ENCODE measurements at places on chromosomes 16 and 17.

DNA sequence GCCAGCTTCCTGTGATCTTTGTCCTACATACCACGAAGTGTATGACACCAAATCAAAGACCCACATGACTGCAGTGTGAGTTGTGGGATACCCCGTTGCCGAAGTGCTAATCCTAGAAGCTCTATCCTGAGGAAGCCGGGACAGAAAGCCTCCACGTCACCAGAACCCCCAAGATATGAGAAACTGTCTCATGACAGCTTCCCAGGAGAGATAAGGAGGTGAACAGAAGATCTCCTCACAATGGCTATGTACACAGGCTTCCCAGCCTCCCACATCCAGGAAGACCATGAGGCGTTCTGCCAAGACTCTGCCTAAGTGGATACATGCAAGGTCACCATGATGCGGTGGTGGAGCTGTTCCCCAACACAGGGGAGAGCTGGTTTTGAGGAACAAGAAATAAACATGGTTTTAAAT, 37.1 kb downstream of the TRIM25 start:
- DNase-seq: no peak

GRCh38 chr17:80646328-80646727, 101.7 kb downstream of the RPTOR start:
- no peak for DNase-seq

DNA sequence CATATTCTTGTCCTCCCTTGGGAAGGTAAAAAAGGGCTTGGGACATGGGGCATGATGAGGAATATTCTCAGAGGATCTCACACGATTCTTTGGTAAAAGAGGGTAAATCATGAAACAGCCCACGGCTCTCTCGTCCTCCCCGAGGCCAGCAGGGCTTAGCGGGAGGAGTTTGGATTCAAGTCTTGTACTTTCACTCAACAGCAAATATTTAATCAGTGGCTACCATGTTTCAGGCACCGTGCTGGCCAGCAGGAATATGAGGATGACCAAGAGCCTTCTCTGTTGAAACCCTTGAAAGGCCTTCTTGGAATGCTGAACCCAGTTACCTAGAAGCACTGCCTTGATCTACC, 8.8 kb downstream of the MAP3K14 start:
- no peak for DNase-seq

DNA sequence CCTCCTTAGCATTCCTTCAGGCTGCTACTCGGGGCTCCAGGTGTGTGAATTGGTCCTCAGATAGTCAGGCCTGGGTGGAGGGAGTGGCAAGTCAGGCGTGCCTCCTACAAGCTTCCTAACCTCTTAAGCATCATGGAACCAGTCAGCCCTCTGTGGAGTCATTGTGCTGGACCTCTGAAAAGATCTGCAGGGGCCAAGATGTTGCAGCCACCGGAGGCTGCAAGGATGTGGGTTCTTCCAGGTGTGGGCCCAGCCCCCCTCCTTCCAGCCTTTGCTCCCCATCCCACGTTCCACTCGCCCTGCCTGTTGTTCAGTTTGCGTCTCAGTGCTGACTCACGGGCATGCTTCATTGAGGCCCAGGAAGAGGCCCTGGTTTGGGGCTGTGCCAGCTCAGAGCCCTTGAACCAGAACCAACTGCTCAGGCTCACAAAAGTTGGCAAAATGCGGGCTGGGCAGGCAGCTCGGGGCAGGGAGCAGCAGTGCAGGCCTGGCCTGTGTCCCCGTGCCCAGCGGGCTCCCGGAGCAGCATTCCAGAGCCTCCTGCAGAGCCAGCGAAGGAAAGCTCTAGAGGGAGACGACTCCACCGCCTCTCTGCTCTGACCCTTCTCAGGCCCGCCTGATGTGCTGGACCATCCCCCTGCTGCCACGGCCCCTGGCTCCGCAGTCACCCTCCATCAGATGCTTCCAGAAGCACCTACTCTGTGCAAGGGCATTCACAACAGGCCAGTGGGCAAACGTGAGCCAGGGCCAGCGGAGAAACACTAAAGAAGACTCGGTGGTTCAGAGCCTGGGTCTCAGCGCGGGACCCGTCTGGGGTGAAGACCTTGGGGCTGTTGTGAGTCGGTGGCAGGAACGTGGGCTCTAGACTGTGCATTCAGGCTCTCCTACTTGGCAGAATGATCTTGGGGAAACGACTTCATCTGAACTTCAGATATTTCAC, 7.5 kb downstream of the LDHD start:
- peak; percentile 90 for DNase-seq

DNA sequence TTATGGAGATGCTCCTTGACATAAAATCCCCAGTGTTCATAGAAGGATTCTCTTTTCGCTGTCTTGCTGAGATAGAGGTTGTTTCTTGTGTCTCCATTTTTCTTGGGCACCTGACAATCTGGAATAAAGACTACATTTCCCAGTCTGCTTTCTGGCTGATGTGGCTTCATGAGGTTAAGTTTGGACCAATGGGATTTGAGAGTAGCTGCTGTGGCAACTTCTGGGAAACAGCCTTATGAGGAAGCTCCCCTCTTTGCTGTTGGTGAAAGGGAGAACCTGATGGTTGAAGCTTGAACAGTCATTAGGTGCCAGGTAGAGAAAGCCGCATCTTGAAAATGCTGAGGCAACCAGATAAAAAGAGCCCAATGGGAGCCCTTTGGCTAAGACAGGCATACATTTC, 24.4 kb downstream of the HS3ST4 start:
- DNase-seq: no peak

- no peak for DNase-seq
Measured at GRCh38 chr16:1650131-1650530, 27.9 kb upstream of the JPT2 start.

- DNase-seq: no peak
Measured at GRCh38 chr17:42917236-42917603, 16.6 kb downstream of the G6PC1 start.

Data from epithelial cell of prostate (primary cell).